RKO (cell line): ENCODE measurements at places on chromosomes 3 and 15.

GRCh38 chr15:88842156-88842555, 38.9 kb downstream of the ACAN start:
- DNase-seq, result no peak

- no peak for DNase-seq
Observed at GRCh38 chr3:100482176-100482575, 10.2 kb upstream of the TMEM45A start.

DNA sequence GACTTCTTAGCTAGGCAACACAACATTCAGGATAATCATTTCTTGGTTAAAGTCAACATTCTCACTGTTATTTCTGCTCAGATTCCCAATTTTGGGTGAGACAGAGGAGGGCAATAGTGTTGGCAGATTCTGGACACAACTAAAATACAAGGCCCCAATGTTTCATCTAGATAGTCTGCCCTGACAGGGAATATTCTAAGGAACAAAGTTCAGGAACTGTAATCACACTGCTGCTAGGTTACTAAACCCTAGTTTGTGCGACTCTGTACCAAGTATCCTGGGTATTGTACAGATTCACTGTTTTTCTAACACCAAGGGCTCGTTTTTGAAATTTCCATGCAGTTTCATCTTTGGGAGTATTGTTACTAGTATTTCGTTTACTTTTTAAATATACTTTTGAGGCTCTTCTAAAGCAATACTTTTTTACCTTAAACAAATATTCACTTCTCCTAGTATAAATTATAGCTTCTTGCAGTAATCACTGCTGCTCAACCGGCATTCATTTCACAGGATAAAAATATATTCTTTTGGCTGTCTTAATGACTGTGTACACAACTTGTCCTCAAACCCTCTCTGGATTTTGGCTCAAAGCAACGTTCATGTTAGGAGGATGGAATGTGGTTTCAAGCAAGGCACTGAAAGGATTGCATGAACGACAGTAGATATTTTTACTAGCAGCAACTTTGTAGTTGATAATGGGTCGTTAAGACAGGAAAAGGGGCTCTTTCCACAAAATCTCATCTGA, 167.4 kb downstream of the ADAMTS17 start:
- no peak for DNase-seq

DNA sequence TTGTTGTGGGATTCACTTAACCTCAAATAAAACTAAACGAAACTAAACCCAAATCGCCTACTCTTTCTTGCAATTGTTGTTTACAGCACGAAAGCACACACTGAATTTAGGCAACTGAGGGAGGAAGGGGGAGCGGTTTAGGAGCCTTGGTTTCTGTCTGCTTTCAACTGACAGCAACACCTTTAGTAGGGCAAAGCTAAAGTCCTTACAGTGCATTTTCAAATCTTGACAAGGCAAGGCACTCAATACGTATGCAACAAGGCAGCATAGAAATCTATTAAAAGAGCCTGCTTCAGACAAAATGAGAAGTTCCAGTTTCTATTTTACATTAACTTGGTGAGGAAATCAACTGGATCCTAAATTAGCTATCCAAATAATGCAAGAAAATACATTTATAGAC, 174.6 kb downstream of the CHST2 start:
- no peak for DNase-seq

GRCh38 chr3:134647902-134648760, 2.7 kb downstream of the KY start:
- no peak for DNase-seq

DNA sequence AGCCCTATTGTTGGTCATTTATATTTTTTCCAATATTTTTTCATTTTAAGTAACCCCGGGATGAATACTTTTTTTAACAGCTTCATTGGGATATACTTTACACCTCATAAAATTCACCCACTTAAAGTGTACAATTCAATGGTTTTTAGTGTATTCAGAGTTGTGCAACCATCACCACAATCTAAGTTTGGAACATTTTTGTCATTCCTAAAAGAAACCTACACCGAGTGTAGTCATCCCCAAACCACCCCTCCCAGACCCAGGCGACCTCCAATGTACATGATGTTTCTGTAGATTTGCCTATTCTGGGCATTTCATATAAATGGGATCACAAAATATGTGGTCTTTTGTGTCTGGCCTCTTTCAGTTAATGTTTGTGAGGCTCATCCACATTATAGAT, 118.3 kb upstream of the FRMD4B start:
- DNase-seq, result no peak

- DNase-seq, result no peak
Observed at GRCh38 chr15:36722555-36722954, 143.1 kb downstream of the CDIN1 start.

DNA sequence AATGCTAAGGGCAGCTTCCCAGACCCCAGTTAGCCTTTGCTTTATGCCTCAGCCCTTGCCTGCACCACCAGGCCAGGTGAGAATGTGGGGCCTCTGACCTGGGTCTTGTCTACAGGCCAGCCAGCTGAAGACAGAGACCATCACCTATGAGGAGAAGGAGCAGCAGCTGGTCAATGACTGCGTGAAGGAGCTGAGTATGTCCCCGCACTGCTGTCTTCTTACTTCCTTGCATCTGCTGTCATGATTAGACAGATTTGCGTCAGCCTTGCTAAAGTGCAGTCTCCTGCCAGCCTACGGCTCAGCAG, 74.6 kb downstream of the CCK start:
- no peak for DNase-seq

GRCh38 chr3:179929091-179929529, 107.6 kb downstream of the PEX5L start:
- peak; percentile 70 for DNase-seq

DNA sequence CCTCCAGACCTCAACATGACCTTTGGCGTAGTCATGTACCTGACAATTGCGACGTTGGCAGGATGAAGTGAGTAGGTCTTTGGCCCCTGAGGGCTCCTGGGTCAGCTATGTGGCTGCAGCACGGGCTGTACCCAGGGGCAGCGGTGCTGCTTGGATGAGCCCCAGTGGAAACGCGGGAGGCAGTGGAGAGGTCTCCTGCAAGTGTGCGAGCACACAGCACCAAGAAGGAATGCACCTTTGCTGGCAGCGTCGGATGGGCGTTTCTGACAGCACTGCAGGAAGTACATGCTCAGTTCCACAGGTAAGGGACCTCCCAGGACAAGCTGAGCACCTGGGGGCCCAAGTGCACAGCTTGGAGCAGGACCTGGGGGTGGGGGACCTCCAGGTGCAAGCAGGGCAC, 67.4 kb upstream of the UNC13C start:
- no peak for DNase-seq

- peak; percentile 55 for DNase-seq
Observed at GRCh38 chr3:69115731-69116130, 6.7 kb downstream of the LMOD3 start.

DNA sequence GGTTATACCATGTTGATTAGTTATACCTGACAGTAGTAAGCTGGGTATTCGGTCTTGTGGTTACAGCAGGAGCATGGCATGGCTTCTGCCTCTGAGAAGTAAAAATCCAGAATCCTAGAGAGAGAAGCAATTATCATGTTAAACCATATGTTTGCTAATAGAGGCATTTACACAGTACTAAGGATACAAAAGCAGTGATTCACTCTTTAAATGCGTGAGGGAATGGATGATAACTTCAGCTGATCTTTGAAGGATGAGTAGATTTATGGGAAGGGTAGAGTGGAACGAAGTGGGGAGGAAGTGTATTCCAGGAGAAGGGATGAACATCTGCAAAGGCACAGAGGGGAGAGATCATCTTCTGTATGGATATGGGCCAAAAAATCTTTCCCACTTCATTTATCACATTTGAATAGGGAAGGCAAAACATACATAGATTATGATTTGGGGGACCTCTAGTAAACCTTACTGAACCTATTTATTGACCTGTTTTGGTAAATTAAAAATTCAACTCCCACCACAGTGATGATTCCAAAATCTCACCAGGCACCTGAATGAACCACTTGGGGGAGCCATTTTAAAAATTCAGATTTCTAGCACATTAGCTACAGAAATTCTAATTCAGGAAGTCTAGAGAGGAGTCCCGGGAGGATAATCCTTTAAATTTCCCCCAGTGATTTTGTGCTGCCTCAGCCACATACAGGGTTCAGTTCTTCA, 35.1 kb downstream of the IGSF10 start:
- peak; percentile 5 for DNase-seq

DNA sequence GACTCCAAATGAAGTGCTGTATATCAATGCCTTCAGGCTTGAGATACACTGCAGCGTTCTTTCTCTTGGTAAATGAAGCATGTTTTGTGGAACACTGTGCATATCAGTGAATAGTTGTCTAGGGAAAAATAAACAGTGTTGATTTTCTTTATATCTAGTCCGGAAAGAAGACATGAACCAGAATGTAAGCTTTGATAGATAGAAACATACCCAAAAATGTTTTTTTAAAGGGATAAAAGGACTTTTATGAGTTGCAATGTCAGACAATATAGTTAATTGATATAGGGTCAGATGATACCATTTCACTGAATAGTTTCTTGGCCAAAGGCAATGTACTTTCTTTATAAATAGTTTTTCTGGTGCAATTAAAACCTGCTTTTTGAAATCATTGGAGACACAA, 1037.8 kb downstream of the OTOL1 start:
- no peak for DNase-seq

GRCh38 chr3:17740721-17741141, 1.7 kb downstream of the TBC1D5 start:
- peak; percentile 94 for DNase-seq

DNA sequence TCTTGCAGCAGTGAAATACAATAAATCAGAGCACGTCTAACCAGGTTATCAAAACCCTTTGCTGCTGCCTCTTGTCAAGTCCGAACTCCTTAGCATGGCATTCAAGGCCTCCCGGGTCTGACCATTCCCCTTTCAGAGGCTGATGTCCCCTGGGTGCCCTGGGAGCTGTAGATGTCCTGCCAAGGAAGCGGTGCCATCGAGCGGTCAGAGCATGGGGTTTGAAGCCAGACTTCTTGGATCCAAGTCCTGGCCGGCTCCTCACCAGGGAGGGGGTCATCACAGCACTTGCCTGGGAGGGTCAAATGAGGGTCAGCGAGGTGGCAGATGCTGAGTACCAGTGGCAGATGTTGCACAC, 496 bp downstream of the TF start:
- DNase-seq, result no peak

- no peak for DNase-seq
Observed at GRCh38 chr3:147046916-147047315, 359.4 kb downstream of the ZIC4 start.

DNA sequence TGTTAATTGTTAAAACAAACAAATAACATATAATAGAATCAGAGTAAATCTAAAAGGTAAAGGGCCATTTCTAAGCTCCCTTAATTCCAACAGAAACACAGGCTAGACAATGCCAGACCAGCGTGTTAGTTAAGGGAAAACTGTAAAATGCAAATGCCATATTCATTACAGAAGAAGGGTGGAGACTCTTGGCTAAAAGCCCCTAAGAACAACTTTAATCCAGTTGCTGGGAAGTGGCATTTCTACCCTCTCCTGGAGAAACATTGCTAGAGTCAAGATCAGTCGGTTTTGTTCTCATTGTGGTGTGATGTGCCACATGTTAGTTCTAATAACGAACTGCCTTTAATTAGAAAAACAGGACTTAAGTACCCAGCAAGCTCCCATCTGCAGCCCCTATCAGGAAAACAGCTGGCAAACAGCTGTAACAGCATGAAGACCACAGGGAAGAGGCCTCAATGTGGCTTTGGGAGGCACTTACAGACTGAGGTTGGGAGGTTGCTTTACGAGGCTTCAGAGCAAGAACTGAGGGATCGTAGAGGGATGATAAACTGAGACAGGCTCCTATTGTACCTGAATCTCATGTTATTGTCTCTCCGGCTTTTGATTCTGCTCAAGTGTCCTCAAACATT, 1134.8 kb downstream of the ROBO1 start:
- no peak for DNase-seq

- no peak for DNase-seq
Observed at GRCh38 chr3:65142456-65142855, 454.7 kb upstream of the ADAMTS9 start.

DNA sequence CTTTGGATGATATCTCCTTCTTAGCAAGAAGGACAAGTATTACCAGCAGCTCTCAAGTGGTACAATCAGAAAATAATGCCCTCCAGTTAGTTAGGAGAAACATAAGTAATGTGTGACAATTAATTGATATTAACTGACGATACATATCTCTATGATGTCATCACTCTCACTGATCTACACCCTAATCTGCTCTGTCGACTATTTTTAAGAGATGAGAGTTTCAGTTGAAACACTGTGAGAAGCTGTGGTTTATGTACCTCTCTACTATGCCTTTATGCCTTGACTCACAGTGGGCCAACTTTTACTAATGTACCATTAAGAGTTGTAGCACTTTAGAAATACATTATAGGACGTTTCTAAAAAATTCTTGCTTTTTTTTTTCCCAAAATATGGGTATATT, 8.6 kb downstream of the CEP152 start:
- no peak for DNase-seq

GRCh38 chr3:11072631-11073030, 80.1 kb downstream of the SLC6A1 start:
- no peak for DNase-seq

- peak; percentile 84 for DNase-seq
Observed at GRCh38 chr3:194574639-194575483, 58.4 kb downstream of the TMEM44 start.

DNA sequence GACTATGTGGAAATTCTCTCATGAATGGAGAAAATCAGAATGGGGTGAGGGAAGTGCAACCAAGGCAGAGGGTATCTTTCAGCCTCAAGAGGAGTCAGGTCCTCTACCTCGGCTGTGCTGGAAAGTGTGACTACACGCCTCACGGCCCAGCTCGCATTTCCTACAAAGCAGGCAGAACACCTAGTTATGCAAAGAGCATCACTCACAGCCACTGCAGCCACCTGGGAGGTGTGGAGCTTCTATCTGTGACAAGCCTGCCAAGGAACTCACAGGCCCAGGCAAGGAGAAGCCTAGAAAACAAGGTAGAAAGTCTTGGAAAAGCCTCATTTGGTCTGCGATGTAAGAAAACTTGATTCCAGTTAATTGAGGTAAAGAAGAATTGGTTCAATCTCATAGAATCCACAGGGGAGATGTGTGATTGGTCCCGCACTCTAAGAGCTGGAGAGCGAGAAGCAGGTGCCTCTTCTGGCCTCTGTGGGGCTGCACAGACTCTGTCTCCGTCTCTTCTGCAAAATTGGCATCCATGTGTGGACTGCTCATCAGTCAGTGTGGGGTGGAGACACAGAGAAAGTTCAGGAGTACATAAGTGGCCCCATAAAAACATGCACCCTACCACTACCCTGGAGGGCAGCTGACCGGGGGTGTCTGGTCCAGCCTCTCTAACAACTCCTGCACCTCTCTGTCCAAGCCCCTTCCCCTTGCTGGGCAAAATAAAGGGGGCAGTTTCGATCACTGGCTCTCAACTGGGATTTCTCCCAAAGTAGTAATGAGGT, 76.8 kb downstream of the TAMM41 start:
- no peak for DNase-seq

DNA sequence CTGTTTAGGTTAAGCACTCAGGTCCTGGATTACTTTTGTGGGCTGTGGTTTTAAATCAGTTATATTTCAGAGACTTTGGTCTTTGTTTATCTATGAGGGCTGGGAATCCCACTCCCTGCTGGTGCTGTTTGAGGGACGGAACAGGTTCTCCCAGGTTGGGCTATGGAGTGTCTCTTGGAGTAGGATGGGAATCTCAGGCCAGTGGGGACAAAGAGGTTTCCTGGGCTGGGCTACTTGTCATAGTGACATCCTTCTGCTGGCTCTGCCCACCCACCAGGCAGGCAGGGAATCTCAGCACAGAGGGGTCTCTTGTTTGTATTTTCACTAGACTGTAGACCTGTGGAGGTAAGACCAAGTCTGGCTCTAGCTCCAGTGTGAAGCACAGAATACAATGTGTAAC, 47.2 kb upstream of the UBE3A start:
- no peak for DNase-seq
